ENCODE measurements at places on chromosomes 16 and 17.

GRCh38 chr16:4097826-4098240 lies 18.4 kb downstream of the ADCY9 start:
- DNase-seq: no peak

GRCh38 chr17:8826808-8827435 lies 27.8 kb upstream of the MFSD6L start:
- no peak for DNase-seq

DNA sequence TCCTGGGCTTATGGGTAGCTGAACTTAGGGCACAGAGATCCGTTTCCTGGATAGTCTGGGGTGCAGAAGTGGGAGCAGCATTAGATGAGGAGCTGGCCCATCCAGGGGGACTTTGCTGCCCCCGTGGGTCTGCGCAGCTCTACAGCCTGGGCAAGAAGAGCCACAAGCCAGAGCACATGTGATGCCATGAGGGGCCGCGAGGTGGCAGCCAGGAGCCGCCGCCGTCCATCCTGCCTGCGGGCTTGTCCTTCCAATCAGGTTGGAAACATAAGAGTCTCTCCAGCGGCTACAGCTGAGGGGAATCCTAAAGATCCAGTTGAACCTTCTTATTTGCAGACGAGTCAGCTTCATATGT lies 21.9 kb downstream of the C1QTNF1 start:
- peak; percentile 37 for DNase-seq

GRCh38 chr17:57629470-57629869 lies 115.6 kb downstream of the CCDC182 start:
- DNase-seq: no peak

DNA sequence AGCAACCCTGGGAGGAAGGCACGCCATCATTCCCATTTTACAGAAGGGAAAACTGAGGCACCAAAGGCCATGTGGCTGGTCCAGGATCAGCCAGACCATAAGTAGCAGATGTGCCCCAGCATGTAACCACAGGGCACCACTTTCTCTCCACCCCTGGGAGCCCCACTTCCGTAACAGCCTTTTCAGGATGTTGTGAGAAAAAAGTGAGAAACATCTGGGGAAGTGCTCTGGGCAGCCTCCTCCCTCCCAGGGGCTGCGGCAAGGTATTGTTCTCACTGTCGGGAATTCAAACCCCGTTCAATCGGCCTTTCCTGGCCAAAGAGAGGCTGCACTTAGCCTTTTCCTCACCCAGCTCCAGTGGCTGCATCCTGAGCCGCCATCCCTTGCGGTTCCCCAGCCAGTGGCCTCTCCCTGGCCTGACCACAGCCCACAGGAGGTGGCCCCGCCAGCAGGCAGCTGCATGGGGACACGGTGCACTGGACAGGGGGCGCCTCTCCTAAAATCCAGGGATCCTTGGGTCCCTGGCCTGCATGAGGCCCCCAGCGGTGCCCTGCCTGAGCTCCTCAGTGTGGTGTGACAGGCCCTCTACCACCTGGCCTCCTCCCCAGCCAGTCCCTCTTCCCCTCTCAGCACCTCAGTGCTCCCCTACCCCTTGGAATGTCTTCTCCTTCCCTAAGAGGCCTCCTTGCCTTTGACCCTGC lies 5.7 kb upstream of the CDH5 start:
- peak; percentile 22 for DNase-seq

DNA sequence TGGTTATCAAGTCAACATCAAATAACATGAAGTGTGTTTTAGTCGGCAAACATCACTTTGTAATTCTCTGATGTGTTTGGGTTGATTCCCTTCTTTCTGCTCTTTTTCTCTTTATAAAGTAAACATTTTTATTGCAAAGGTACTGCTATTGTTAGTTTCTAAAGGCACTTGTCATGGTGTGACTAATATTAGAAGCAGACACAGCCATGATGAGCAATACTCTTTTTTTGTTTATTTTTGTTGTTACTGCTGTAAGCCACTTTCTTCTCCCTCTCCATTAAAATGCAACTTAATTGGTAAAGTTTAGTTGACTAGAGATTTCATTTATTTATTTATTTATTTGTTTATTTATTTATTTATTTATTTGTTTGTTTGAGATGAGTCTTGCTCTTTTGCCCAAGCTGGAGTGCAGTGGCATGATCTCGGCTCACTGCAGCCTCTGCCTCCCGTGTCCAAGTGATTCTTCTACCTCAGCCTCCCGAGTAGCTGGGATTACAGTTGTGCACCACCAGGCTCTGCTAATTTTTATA lies 424.7 kb downstream of the WWOX start:
- no peak for DNase-seq

DNA sequence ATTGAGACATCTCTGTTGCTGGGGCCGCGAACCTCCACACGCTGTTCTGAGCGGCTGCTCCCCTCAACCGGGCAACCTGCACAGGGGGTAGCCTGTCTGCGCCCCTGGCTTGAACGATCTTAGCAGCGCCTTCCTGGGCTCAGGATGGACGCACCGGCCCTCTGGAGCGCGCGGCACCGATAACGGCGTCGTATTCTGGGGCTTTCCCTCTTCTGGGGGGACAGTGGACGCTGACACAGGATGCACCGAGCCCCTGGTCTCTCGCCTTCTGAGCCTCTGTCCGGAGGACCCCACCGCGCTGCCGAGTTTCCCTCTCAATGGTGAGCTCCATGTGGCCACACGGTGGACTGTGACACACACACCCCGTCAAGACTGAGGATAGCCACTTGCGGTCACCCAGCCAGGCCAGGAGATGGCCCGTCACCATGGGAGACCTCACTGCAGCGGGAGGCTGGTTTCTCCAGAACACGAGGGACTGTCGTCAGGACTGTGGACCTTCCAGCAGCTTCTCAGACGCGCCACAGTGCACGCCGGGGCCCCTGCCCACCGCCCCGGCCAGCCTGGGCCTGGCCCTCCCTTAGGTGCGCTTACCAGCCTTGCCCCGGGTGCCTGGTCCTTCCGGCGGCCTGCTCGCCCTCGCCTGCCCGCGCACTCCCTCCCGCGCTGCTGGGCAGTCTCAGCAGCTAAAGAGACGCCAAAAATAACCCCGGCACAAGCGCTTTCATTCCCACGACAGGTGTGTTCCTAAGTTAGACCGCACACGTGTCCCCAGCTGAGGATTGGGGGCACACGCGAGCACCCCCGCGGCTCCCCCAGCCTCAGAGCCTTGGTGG lies 30.0 kb upstream of the PABPN1L start:
- DNase-seq: no peak

DNA sequence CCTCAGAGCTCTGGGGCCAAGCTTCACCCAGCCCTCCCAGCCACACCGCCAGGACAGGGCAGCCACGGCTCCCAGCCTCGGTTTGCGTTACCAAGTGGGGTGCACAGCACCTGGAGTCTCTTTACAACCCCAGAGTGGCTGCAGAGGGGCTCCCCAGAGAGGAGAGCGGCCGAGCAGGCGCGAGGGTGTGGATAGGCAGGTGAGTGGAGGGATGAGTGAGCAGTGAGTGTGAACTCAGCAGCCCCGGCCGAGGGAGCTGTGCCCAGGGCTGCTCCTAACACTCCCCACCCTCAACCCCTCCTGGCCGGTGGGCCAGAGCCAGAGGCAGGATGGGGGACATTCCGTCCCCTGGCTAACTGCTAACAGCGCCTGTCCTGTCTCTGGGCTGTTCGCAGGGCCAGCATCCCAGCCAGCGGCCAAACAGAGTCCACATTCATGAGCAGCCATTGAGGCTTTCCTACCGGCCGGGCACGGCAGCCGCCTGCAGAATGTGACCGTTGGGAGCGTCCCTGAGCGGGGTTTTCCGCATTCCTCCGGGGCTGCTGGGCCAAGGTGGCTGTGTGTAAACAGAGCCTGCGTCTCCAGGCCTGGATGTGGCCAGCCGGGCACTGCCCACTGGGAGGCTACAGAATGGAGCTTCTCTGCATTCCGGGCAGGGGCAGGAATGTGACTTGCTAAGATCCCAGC lies 5.3 kb downstream of the ZNF469 start:
- no peak for DNase-seq

DNA sequence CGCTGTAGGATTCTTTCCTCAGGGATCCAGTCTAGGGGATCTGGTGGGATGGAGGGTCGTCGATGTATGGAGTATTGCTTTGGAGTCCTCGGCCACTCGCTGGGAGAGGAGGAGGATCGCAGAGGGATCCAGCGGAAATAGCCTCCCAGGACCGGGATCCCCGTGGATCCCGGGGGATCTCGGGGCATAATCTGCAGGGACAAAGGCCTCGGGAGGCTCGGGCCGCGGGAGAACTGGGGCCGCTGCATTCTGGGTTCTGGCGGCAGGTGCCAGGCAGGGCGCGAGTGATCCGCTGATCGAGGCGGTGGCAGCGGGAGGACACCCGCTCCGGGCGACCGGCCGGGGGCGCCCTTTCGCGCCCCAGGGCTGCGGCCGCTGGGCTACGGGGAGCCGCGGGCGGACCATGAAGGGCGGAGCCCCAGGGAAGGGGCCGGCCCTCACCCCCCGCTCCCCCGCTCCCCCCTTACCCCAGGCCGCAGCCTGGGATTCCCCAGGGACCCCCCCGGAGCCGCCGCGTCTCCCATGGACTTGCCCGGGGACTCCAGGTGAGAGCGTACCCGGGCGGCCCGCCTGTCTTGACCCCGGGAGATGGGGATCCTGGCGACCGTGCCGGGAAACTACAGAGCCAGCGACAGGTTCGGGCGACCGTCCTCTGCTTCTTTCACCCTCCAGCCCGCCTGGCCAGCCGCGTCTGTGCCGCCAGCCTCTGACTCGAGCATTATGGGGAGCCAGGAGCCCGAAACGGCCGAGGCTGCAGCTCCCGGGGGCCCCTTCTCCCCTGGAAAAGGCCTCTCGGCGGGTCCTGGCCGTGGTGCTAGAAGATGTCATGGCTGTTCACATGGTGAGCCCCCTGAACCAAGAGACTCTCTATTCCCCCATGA lies 604 bp downstream of the PRR14 start:
- DNase-seq: no peak

DNA sequence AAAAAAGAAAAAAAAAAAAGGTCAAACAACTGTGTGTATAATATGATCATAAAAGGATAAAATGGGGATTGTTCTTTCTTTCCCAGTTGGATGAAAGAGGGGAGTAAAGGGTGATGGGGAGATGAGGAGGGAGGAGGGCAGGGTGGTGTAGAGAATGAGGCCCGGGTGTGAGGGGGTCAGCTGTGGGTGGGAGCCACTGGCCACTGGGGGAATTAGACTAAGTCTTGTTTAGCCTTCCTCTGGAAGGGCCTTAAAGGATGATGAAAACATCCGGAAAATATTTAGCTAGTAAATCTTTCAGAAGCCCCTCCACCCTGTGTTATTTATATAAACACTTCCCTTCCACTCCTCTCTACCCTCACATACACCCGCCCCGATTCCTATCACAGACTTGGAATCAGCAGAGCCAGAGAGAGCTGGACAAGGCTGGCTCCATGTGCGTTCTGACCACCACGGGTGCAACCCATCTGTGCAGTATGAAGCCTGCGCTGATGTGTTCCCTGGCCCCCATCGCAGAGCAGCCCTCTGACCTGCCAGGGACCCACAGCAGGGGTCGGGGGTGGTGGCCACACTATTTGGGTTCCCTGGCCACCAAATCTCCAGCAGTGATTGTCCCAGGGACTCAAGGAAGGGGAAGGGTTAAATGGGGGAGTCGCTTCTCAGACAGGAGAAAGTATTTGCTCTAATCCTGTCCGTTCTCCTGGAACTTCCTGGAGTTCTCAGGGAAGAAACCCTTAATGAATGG lies 72.7 kb downstream of the GAS7 start:
- no peak for DNase-seq

DNA sequence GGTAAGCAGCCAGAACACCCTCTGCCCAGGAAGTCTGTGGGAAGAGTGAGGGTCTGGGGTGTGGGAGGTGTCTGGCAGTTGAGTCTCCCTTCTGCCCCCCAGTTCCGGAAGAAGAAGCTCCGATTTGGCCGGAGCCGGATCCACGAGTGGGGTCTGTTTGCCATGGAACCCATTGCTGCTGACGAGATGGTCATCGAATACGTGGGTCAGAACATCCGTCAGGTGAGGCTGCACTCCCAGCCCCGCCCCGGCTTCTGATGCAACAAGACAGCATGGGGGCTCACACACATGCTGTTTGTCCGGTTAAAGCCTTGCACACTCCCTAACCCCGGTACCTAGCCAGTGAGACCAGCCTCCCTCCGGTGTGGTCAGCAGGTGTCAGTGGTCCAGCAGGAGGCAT lies 4.0 kb upstream of the HSD3B7 start:
- DNase-seq: no peak

DNA sequence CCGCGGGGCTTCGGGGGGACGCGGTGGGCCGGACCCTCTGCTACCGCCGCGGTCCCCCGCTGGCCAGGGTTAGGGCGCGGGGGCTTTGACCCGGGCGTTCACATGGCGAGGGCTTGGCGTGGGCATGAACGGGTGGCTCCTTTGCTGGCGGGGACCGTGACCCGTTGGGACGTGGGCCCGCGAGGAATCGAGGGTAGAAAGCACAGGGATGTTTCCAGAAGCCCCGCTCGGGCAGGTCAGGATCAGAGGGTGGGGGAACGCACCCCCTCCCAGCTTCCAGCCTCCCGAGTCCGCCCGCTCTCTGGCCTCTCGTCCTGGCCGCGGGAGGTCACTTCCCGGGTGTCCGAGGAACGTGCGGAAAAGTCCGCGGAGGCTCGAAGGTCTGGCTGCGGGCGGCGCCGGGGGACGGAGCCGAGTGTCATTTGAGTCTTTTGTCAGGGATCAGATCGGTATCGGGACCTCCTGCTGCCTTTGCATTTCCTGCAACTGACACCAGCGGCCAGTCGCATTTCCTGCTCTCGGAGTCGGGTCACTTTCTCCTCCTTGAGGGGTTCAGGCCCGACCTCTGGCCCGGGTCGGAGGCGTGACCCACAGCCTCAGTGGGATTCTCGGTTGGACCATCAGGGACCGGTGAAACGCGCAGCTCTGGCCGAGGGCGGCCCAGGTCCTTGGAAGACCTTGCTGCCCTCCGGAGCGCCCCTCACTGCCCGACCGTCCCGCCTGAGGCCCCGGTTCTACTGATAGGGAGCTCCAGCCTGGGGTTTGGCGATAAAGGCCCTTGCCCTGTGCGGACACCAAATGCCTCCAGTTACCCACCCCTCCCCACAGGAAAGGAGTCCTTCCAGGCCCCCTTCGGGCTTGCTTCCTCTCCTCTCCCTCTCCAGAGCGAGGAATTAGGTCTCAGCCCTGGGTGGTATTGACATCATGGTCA lies 702 bp upstream of the WNT3 start:
- DNase-seq: no peak

- no peak for DNase-seq
Observed at GRCh38 chr16:79517156-79517555, 83.4 kb downstream of the MAF start.

DNA sequence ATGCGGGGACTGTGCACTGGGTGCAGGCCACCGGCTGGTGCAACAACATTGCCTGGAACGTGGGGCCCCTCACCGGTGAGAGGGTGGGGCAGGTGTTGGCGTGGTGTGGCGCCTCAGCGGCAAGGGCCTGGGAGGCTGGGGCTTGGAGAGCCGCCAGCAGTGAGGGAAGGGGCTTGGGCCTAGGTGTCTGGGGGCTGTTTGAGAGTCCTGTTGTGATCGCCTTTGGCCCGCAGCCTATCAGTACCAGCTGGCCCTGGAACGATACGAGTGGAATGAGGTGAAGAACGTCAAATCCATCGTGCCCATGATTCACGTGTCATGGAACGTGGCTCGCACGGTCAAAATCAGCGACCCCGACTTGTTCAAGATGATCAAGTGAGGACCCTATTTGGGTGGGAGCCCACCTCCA lies 2.6 kb upstream of the TMEM88 start:
- no peak for DNase-seq

GRCh38 chr16:49620158-49620868 lies 235.6 kb downstream of the ZNF423 start:
- no peak for DNase-seq

GRCh38 chr16:12063004-12063395 lies 86.5 kb downstream of the SNX29 start:
- no peak for DNase-seq

- DNase-seq: no peak
Observed at GRCh38 chr17:9381068-9381467, 194.6 kb downstream of the STX8 start.

- no peak for DNase-seq
Observed at GRCh38 chr16:84740596-84741116, 40.9 kb downstream of the USP10 start.
